AG09319 (cell line): ENCODE measurements at places on chromosomes 4 and X.

- no peak for DNase-seq
Measured at GRCh38 chr4:174281182-174281737, 2.2 kb downstream of the FBXO8 start.

DNA sequence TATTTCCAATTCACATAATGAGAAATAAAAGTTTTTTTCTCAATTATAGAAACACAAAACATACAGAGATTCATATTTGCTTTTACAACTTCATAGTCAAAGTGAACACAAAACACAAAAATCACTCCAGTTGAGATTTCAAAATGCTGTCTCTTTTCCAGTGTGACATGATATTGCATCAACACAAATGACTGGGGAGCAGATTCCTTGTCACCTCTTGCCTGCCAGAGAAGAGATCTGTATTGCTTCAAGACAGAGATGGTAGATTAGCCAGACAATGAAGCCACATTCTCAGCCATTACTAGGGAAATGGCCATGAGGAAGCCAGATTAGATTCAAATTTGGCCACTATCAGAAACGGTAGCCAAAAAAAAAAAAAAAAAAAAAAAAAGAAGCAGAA, 2313.1 kb upstream of the AGA start:
- no peak for DNase-seq

- no peak for DNase-seq
Measured at GRCh38 chr4:166535865-166536264, 662.8 kb downstream of the TLL1 start.

- DNase-seq: no peak
Measured at GRCh38 chr4:108831291-108831690, 68.4 kb upstream of the ETNPPL start.

- no peak for DNase-seq
Measured at GRCh38 chr4:137608085-137608484, 75.8 kb upstream of the PCDH18 start.

DNA sequence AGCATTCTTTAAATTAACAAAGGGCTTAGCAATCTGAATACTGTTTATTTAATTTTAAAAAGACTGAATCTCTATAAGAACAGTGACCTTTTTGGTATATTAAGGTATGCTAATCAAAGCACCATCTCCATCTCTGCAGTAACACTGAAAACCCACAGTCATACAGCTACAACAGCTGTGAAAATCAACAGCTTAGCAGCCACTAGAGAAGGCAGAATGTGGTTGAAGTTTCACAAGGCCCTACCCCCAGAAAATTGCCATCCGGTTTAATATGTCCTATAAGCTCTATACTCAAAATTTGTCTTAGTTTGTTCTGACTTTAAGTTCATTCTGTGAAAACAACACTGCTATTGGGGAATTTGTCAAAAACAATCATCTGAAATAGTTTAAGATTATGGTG, 128.7 kb downstream of the OPHN1 start:
- no peak for DNase-seq

DNA sequence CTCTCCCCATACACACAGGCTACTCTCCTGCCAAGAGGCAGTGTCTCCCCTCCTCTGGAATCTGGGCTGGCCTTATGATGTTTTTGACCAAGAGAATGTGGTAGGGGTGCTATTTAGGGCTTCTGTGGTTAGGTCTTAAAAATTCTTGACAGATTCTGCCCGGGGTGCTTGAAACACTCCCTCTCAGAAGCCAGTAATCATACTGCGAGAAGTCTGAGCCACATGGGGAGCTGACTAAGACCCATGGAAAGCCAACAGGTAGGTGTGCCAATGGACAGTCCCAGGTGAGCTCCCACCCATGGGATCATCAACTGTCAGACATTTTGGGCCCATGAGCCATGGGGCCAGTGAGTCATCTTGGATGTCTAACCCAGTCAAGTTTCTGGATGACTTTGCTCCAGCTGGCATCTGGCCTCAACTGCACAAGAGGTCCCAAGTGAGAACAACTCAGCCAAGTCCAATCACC, 315.7 kb downstream of the FBXW7 start:
- no peak for DNase-seq

GRCh38 chr4:130393642-130394041, 1297.7 kb downstream of the C4orf33 start:
- no peak for DNase-seq

DNA sequence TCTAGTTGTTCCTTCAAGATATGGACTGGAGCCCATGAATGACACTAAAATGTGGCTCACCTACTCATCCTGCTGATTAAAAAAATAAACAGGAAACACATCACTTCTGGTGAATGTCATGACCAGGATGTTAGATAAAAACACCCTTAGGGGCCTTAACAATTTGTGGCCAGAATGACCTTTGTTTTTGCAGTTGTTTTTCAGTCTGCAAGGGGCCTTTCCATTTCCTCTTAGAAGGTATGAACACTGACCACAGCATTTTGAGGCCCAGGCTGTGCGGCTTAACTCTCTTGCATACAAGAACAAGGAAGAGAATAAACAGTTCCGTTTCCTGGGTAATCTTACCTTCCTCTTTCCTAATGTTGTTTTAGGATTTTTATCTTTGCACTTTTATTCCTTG, 113.2 kb downstream of the IL1RAPL2 start:
- DNase-seq: no peak

DNA sequence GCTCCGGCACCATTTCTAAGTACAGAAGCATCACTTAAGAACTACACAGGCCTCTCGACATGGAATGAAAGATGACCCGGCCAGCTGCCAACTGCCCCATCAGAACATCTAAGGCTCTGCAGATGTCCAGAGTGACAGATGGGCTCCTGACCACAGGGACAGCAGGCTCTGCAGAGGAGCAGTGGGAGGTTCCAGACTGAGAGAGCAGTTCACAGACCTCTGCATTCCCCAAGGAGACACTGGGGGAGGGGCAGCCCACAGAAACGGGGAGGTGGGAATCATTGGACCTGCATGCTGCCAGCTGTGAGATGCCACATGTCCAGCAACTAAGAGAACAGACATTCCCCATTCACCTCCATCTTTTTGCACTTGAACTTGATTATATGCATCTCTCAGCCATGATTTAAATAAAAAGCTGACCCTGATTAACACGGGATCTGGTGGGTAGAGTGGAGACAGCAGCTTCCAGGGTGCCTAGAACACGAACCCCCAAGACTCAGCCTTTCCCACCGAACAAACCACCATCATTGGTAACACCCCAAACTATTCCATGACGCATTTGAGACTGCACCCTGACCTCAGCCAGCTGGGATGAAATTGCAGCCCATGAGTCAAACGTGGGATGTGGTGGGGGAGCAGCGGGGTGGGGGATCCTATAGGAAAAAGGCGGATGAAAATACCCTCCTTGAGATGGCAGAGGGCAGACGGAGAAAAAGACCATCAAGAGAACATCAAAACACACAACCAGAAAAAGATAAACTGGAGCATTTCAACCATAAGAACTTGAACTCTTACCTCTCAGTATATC, 47.2 kb downstream of the AFAP1 start:
- no peak for DNase-seq

DNA sequence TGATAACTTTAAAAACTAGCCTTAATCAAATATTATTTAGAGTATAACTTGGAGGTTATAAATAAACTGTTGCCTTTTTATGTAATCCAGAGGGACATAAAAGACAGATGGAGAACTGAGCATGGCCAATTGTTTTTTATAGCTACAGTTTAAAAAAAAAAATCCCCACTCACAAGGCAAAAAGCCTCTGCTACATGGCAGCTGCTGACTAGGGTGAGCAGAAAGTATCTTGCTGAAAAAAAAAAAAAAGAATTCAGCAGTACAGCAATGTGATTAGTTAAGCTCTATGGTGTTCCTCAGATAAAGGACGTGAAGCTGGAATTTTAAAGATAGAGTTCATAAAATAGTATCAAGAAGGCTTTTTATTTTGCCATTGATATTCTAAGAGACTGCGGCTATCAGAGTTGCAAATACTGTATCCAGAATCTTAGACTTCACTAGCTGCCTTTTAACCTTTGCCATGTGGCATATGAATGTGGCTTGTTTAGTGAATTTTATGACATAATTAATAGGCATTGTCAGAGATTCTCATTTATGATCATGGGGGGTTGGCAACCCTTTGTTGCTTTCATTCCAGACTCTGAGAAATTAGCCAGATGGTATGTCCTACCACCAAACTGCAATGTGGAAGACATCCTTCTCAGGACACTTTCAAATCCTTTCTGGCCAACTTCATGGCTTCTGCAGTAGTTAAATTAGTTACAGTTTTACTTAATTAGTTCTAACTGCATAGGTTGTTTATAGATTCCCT, 498.0 kb downstream of the STPG2 start:
- no peak for DNase-seq

DNA sequence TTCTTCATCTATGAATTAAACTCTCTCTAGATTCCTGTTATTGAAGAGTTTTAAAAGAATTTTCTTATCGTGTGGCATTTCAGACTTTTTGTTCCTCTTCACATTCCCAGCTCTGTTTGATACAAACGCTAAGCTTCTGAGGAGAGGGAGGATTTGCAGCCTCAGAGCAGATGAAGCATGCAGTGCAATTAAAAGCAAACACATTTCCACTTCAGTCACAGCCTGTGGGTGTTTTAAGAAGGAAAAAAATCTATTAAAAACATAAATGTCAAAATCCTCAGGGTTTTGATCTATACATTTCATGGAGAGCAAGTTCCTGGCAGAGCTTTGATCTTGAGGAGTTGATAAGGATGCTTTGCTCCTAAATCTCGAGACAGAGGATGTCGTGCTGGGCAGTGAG, 442.4 kb upstream of the BOD1L1 start:
- no peak for DNase-seq

DNA sequence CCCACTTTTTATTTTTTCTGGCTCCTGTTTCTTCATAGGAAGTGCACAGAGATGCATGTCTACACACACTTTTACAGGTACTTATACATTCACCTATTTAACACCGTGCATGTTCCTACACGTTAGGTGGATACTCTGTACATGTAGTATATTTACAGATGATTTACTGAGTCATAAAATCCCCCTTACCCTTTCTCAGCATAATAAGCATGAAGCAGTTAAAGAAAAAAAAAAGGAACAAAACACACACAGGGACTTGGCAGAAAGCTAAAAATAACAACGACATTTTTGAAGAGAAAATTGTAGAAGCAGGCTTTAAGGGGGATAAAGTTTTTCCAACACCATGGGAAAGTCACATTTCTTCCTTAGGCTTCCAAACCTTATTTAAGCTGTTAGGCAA, 96.4 kb upstream of the IQCM start:
- DNase-seq: no peak
